ENCODE measurements at places on chromosomes 4 and X. TPM values are rescaled to one million over a fixed set of nuclear protein-coding genes. Genes with fewer than 3 reads are reported as not detected.

SPANXA2 gene
- not detected for total RNA-seq

FAM241A gene
- 1.6 TPM for total RNA-seq

PCSK1N gene
- 3.7 TPM for total RNA-seq

RAB33A gene
- 10.6 TPM for total RNA-seq

ABCG2 gene
- total RNA-seq: under 0.01 TPM

CA5B gene
- 1.2 TPM for total RNA-seq

RGN gene
- total RNA-seq: not detected

RAB28 gene
- total RNA-seq: 9.1 TPM

GPR119 gene
- total RNA-seq: not detected

TMSB15A gene
- 1.8 TPM for total RNA-seq

POU4F2 gene
- total RNA-seq: not detected

C1QTNF7 gene
- 0.35 TPM for total RNA-seq

CSAG2 gene
- not detected for total RNA-seq

All from pericardium fibroblast (primary cell).